ENCODE measurements at places on chromosomes 4 and X.

- DNase-seq, result no peak
These were observed 228.4 kb downstream of the DHRSX start for GRCh38 chrX:2272337-2272736.

DNA sequence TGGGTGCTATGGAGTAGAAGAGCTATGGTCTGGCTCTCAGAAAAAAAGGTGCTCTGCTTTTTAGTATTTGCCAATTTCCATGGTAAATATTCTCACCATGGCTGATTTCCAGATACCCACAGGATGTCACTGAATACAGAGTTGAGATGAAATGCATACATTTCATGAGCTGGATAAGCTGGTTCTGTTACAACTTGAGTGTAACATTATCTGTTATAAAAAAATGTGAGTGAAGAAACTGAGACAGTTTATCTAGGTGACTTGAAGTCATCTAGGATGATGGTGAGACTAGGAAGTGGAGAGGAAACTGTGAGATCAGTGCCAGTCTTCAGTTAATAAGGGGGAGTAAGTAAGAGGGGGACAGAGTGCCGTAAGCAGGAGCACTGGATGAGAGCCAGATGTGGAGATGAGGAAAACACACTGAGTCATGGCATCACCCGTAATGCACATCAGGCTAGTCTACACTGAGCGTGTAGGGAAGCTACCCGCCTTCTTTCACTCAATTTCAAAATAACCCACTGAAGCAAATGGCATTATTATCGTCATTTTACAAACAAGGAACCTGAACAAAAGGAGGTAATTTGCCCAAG, 5.0 kb downstream of the HPSE start:
- no peak for DNase-seq

- DNase-seq, result no peak
These were observed 7.8 kb downstream of the FLNA start for GRCh38 chrX:154366666-154367055.

- DNase-seq, result no peak
These were observed 7.8 kb upstream of the GPR82 start for GRCh38 chrX:41716222-41716621.

GRCh38 chrX:64975491-64975890, 759 bp downstream of the ZC4H2 start:
- DNase-seq, result no peak

GRCh38 chrX:74527350-74527749, 87.1 kb downstream of the RLIM start:
- no peak for DNase-seq

- DNase-seq, result no peak
These were observed 181.6 kb downstream of the SPOCK3 start for GRCh38 chr4:167052631-167053091.

DNA sequence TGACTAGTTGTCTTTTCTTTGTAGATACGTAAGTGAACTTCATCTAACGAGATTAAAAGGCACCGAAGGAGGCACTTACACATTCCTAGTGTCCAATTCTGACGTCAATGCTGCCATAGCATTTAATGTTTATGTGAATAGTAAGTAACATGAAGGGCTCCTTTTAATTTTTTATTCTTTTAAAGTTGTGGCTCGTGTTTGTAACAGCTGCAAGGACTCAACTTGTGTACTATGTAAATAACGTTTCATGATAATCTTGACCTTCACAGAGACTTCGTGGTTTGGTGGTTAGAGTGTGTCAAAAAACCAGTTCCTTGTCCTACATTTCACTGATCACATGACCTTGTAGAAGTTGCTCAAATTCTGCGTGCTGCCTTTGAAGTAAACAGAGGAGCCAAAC, 51.6 kb downstream of the KIT start:
- DNase-seq, result no peak

- DNase-seq, result no peak
These were observed 5.4 kb downstream of the ADGRG4 start for GRCh38 chrX:136306182-136306581.

GRCh38 chr4:14915018-14915417, 87.3 kb upstream of the CPEB2 start:
- DNase-seq, result no peak

DNA sequence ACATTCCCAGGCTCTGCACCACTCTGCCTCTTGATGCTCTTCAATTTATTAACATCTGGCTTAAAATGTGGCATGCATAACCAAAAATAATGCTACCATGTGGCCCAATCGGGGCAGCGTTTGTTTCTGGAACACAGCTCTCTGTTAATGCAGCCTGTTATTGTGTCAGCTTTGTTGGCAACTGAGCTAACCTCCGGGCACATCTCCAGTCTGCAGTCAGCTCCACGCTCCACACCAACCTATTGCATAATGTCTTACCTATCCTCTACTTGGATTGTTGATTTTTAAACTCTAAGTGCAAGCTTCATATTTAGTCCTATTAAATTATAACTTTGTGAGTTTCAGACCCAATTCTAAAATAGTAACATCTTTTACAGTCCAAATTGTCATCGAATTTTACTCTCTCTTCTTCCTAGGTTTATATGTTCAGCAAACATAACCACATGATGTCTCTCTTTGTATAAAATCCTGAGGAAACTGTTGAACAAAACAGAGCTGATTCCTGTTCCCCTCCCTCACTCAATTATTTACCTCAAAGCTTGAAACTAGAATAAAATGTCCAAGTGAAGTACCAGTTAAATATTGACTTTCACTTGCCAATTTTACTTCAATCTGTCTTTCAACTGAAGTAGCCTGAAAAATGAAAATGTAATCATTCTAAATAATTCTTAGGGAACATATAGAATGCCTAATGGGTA, 92.2 kb upstream of the RAPGEF2 start:
- DNase-seq, result peak; percentile 39

DNA sequence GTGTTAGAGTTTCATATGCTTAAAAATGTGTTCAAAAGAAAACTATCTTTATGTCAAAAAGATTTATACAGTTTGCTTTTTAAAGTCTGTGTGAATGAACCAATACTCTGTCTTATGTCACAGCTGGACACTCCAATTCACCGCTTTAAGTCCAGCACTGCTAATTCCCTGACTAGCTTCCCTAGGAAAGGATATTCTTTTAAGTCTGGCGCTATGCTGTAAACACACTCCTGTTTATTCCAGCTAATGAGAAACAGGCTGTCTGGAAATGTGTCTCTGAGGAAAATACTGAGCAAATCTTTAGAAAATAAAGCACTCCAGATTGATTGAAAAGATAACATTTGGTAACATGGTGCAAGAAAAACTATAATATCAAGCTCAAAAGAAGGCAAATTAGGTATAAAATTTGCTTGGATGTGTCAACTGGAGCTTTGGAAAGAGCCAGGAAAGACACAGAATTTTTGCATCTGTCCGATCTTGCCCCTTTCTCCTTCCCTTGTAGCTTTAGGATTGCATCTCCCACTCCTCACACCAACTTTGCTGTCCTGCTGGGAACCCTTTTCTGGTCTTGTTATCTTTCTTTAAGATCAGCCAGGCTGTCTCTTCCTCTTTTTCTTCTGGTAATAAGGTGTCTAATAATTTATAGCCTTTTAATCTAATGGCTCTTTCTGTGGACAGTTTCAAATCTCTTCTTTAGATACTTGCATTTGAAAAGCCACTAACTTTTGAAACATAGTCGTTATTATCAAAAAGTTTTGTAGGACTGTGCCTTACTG, 40.9 kb upstream of the VEGFC start:
- no peak for DNase-seq

GRCh38 chrX:143635915-143636314, at the start of gene SLITRK4:
TSS of gene SLITRK4 (minus strand) at chrX:143636101. CDS start at chrX:143631108, 4,993 bp downstream.
- no peak for DNase-seq

DNA sequence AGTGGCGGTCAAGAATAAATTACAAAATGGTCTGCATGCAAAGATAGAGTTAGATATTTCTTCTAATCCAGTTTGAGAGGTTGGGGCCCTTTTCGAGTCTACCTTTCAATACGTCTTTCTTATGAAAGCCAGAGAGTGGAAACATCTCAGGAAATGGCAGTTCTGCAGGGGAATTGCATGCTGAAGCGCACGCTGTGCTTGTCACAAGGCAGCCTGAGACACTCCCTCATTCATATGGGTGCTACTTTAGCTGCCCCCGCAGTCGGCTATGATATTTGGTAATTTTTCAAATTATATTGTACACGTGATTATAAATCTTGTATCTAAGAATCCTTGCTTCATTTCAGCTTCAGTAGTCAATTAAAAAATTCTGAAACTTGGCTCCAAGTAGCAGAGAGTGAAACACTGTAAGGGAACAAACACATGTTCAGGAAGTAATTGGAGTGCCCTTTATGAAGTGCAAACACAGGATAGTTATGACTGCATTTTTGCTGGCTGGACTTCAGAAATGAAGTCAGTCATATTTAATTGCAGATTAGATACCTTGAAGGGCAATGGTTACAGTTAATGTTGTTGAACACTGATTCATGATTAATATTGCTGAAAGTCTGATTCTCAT, 145.5 kb upstream of the NAP1L5 start:
- DNase-seq, result peak; percentile 6

DNA sequence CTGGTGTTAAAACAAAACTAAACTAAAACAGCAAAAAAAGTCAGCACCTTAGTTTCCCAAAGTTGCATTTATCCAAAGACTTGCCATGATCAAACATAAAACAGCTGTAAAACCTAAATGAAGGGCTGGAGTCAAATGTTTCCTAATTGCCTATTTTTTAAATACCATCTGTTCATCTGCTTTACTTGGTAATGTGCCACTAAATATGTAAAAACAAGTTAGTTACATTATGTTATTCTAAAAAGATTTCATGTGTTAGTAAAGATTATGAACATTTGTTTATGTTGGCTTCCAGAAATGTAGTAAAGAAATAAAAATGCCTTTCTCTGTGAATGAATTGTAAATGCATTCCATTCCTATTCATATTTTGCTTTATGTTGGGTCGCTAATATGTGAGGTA, 977.8 kb downstream of the FSTL5 start:
- no peak for DNase-seq

DNA sequence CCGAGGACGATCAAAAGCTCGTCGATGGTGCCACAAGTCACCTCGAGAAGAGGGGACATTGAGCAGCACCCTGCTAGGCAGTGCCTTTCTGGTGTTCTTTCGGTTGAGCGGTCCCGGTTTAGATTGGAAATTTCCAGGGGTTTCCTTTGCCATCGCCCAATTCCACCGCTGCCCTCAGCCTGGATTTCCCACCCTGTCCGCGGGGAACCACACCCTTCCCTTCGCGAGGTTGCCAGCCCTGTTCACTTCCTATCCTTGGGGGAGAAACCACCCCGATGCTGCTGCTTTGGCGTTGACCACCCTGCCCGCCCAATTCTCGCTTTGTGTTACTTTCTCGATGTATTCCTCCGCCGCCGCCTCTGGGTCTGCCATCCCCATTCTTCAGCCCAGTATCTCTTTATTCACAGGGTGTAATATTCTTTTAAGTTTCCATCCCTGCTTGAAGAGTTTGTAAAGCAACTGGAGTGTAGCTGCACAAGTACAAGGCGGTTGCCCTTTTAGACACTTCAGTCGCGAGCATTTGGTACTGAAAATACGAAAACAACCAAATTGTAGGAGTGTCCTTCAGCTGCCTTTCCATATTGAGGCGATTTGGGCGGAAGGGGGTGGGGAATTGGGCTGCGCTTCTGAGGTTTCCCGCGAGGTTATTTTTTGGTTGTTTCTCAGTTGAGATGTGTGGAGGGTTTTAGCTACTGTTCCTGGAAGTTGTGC, 1.1 kb downstream of the OGT start:
- no peak for DNase-seq

DNA sequence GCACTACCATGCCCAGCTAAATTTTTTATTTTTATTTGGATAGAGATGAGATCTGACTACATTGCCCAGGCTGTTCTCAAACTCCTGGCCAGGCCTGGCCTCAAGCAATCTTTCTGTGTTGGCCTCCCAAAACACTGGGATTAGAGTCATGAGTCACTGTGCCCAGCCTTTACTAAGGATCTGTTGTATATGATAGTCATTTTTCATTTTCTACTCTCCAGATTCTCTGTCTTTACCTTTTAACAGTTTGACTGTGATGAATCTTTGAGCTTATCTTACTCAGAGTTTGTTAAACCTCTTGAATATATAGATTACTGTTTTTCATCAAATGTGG, 161.8 kb downstream of the FNIP2 start:
- DNase-seq, result no peak

DNA sequence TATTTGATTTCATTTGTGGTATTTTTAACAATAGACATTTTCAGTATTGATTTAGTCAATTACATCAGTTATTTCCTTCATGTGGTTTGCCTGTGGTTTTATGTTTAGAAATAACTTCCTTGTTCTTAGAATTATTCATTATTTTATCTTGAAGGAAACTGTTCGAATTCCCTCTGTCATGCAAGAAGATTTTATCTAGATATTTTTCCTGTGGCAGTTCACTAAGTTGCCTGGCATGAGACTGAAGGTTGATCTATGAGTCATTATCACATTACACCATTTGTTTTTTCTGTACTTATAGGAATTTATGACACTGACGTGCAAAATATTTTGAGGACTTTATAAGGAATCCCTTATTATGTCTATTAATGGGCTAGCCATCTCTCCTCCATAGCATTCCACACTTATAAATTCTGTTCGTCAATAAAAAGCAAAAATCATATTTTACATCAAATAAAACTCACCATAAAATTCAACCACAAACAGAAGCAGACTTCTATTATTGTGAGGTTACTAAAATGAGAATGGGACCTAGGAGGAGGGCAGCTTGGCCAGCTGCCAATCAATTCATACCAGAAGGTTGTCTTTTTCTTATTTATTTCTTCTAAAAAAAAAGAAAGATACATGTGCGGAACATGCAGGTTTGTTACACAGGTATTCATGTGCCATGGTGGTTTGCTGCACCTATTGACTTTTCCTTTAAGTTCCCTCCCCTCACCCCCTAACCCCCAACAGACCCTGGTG, 179.0 kb downstream of the KCNIP4 start:
- DNase-seq, result no peak

GRCh38 chr4:147589586-147589985, 27.6 kb upstream of the TMEM184C start:
- DNase-seq, result no peak

DNA sequence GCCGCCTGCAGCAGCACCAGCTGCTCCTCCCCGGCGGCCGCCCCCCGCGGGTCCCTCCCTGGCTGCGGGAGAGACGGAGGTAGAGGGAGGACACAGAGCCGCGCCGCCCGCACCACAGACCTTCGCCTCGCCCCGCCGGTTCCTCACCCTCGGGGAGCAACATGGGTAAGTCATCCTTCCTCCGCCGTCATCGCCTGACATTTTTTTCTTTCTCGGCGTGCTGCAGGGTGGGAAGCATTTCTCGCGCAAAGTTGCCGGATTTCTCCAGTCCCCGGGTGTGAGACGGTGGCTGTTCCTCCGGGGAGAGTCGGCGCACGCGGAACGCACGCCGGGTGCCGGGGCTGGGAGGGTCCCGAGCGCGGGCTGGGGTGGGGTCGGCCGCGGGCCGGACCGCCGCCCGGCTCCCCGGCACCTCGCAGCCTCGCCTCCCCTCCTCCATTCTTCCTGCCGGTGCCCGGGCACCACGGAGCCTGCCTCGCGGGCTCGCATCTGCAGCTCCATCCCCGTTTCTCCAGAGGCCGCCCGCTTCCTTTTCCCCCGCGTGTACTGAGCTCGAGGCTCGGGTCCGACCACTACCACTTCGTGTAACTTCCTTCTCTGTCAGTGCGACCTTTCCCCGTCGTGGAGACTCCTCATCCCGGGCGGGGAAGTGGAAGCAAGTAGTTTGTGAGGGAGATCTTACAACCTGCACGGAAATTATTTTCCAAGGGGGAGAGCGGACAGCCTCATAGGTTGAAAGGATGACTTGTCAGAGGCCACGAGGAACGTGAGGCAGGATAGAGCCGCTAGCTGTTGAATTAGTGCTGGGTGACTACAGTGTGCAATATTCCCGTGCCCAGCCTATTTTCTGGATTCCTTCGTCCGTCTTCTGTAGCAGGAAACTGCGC, 464 bp downstream of the RAP1GDS1 start:
- no peak for DNase-seq
